ENCODE measurements at places on chromosomes 11 and 22.

- DNase-seq: no peak
Observed at GRCh38 chr11:2927121-2927800, 2.0 kb downstream of the PHLDA2 start.

DNA sequence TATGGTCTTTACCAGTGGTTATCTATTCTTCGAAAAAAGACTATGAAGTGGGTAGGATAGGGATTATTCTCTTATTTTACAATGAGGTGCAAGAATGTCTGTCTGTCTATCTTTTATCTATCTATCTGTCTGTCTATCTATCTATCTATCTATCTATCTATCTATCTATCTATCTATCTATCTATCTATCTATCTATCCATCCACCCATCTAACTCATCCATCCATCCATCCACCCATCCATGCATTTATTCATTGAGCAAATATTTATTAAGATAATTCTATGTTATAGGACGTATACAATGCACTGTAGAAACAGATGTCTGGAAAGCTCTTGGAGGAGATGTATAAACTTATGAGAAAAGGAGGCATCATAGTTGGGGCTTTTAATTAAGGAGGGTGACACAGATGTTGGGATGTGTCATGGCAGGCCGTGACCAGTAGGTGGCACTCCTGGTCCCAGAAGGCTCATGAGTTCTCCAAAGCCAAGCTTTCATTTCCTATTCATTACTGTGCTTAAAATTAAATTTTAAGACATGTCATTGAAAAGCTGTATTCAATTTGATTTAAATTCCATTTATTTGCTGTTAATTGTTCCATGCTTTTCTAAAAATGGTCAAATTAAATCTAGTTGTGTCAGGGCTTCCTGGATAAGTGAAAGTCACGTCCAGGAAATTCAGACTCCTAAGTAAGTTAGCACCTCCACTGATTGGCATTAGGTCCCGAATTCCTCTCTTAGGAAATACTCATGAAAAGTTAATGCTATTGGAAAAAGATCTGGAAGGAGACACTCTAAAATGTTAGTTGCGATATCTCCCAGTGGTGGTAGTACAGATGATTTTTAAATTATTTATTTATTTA, 19.0 kb upstream of the E2F8 start:
- DNase-seq: peak; percentile 40

- no peak for DNase-seq
Observed at GRCh38 chr11:46942172-46942571, 5.6 kb downstream of the CSTPP1 start.

DNA sequence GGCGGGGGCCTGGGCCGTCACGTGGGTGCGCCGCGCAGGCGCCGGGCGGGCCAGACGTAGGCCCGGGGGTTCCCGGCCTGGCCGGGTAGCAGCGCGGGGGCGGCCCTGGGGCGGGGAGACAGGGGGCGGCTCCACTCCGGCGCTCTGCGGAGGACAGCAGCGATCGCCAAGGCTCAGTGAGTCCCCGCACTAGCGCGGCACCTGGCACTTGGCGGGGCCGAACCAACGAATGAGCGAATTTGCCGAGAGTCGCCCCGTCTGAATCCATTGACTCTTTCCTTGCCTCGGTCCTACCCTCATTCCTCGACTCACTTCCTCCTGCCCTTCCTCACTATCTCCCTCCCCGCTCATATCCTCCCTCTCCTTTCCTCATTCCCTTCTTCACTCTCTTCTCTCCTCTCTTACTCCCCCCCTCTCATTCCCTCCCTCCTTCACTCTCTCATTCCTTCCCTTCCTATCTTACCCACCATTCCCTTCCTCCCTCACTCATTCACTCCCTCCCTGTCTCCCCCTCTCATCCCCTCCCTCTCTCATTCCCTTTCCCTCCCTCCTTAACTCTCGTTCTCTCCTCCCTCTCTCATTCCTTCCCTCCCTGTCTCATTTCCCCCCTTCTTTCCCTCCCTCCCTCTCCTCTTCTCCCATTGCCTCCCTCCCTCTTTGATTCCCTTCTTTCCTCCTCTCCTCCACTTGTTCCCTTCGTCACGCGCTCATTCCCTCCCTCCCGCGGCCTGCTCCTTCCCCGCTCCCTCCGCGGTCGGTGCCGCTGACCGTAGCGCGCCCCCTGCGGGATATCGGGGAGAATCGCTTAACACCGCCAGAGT, 476 bp upstream of the KLHL22 start:
- DNase-seq: peak; percentile 88

- no peak for DNase-seq
Observed at GRCh38 chr11:16311831-16312230, 44.5 kb downstream of the SOX6 start.

- DNase-seq: no peak
Observed at GRCh38 chr11:60528934-60529333, 13.7 kb downstream of the MS4A13 start.

GRCh38 chr11:64451856-64452255, 92.9 kb downstream of the RPS6KA4 start:
- no peak for DNase-seq

DNA sequence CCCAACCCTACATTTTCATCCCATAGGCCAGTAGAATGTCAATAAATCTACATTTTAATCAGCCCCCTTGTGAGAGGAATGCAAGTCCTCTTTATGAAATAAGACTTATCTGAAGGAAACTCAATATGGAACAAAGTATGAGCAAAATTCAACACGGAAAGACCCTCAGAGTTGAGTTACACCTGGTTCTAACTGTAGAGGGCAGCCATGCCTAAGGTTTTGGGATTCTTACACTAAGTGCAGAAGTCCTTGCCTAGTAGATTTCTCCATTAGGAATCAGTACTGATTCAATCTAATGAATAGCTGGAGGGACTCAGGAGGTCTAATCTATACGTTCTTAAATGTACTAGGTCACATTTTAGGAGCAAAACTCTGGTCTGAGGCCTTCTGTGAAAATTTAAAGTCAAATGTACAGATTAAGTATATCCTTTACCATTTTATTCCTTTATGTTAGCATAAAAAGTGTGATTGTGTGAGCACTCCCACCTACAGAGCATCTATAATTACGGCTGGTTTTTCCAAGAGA, 904.5 kb downstream of the DLG2 start:
- DNase-seq: no peak

- no peak for DNase-seq
Observed at GRCh38 chr11:55357560-55358184, 10.1 kb upstream of the OR4A15 start.

DNA sequence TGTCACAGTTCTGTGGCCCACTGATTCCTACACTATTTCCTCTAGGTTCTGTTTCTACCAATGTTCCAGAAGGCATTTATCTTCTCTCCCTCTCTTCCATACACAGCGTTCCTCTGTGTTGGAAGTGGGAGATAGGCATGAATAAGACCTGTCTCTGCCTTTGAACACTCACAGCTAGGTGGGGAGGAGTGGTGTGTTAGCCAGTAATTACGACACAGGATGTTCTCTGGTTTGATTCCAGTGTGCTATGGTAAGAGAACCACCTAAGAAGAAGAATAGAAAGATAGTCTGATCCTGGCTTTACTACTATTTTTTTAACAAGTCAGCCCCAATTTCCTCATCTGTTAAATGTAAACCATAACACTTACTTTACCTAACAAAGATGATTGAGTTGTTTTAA, 200.2 kb upstream of the MTMR2 start:
- no peak for DNase-seq

GRCh38 chr11:71138737-71139425, 113.5 kb downstream of the SHANK2 start:
- no peak for DNase-seq

DNA sequence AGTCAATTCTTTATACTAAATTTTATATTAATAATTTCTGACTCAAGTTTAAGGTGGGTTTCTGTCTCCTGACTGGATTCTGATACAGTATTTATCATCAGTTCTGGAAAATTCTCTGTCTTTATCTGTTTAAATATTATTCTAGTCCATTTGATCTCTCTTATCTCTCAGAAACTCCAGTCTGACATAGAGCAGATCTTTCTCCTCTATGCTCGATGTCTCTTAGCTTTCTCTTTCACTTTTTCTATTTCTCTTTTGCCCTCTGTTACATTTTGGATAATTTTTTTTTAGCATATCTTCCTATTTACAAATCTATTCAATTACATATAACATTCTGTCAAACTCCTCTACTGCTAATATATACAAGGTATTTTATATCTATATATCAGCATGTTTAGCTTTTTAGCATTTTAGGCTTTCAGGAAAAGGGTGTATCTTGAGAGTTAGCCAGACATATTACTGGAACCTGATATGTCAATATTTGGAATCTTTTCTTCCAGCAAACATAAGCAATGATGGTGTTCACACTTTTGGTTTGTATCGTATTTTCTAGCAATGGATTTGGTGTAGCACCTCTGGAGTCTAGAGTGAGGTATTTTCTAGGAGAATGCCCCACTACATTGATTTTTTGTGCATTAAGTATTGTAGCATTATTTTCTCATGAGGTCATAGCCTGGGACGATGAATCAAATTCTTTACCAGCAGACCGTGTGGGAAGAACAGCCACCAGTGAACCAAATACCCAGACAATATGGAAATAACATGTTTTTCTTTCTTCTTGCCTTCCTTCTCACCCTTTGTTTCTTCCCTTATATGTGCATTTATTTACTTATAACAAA, 4.1 kb upstream of the NNMT start:
- no peak for DNase-seq

- no peak for DNase-seq
Observed at GRCh38 chr22:21807544-21808529, 59.6 kb downstream of the MAPK1 start.

DNA sequence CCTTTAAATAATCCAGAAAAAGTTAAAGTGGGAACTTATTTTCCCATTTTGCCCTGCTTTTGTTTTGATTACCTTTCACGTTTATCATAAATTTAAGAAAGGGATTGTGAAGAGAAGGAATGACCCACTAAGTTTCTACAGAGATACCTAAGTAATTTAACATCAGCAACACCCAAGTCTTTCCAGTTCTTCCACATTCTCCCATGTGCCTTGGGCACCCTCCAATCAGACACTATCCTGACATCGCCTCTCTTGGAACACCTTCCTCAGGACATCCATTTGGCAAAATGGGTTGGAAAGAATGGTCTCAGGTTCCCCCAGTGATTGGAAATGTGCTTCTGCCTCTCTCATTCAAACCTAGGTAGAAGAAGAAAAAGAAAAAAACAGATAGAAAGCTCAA, 6.3 kb downstream of the BBOX1 start:
- DNase-seq: no peak

GRCh38 chr22:19819911-19820879, 34.5 kb downstream of the GNB1L start:
- no peak for DNase-seq

DNA sequence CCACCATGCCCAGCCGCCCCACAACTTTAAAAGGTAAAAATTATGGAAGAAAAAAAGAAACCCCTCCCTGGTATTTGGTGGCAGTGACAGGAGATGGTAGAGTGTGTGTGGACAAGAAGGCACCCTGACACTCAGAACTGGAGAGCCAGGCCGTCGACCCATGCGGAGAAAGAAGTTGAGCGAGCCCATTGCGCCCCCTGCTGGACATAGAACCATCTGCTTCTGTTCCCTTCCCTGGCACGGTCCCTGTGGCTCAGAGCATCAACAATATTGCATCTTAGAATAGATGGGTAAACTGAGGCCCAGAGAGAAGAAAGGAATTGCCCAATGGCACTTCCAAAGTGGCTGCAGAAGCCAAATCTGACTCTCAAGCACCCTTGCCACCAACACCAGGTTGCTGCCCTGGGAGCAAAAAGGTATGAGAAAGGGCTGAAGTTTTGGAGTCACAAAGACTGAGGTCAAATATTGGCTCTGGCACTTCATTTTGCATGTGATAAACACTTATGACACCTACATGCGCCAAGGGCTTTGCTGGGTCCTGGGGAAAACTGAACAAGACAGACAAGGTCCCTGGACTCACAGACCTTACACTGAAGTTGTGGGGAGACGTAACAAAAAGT, 8.6 kb downstream of the MRPL11 start:
- DNase-seq: peak; percentile 58

- DNase-seq: no peak
Observed at GRCh38 chr11:69825941-69826340, 6.7 kb upstream of the FGF3 start.

GRCh38 chr11:61671527-61671926, 8.7 kb upstream of the DAGLA start:
- DNase-seq: no peak

DNA sequence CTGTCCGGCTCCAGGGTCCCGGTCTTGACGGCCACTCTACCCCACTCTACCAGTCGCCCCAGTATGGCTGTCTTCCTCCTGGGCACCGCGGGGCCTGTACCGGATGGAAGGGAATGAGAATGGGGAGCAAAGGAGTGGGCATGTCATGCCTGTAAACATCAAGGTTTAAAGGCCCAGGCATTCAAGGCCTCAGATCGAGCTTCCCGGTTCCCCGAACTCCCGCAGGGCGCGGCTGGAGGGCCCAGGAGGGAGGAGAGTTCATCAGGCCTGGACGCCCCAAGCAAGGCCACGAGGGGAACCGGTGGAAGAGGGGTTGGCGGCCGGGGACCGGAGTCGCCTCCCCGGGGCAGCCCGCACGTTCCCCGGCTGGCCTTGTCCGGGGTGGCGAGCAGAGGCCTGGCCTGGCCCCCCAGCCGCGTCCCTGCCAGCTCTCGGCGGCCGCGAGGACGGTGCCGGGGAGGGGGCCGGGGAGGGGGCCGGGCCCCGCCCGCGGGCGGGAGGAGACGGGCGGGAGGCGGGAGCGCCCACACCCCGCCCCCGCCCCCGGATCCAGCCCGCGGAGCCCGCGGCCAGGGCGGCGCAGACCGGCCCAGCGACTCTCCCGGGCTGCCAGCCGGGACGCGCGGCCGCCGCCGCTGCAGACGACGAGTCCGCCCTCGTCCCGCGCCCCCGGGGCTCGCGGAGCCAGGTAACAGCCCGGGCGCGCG, at the start of gene CDC42EP1:
Gene CDC42EP1 (plus strand): TSS at position 580 of the 707 bp plus-strand sequence. CDS start 5,870 bp downstream, outside the sequence.
- no peak for DNase-seq

DNA sequence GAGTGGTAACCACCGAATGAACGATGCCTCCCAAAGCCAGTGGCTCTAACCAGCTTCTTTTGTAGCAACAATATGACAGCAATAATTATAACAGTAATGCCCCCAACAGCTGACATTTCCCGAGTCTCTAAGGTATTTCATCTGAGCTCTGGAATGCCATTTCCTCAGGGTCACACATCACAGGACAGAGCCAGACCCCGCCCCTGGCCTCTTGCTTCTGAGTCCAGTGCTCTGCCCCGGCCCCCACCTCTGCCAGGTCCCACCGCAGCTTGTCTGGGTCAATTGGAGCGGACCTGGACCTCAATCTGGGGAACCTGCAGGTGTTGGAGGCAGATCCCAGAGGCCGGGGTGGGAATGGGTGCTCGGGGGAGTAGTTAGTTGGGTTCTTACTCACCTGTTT, 63.8 kb downstream of the IGLL1 start:
- no peak for DNase-seq

Data from stimulated activated CD4-positive, alpha-beta T cell treated with anti-CD3 and anti-CD28 coated beads, Interleukin-15, amount 100 ng/mL, for 1 hour (primary cell).